ENCODE measurements at places on chromosomes 2 and 18.

DNA sequence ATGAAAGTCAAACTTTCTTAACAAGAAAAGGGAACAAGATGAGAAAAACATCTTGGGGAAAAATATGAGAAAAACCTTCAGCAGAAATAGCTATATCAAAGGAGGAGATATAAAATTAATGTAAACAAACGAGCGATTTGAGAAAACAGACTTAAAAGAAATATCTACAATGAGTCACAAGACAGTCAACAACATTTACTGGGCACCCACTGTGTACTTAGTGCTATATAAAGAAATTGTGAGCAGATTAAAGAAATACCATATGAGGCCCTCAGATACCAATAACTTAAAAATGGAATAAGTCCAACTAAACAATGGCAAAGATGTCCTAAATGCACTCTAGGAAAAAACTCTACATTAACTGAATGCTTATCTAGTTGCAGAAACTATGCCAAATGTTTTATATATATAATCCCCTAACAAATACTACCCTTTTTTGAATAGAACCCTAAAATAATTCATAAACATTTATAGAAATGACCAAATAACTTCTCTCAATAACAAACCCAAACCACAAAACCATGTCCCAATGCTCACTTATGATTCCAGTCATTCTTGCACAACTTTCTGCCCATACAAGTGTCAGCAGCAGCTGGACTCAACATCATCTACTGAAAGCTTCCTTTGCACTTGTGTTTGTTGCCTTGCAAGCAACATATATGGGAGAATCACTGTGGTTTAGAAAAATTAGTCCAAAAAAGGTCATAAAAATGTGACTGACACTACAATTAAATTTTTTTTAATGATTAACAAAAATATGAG is 83.5 kb downstream of the COBLL1 start:
- DNase-seq = no peak

- no peak for DNase-seq
These were observed 22.1 kb upstream of the CNOT11 start for GRCh38 chr2:101230541-101231001.

DNA sequence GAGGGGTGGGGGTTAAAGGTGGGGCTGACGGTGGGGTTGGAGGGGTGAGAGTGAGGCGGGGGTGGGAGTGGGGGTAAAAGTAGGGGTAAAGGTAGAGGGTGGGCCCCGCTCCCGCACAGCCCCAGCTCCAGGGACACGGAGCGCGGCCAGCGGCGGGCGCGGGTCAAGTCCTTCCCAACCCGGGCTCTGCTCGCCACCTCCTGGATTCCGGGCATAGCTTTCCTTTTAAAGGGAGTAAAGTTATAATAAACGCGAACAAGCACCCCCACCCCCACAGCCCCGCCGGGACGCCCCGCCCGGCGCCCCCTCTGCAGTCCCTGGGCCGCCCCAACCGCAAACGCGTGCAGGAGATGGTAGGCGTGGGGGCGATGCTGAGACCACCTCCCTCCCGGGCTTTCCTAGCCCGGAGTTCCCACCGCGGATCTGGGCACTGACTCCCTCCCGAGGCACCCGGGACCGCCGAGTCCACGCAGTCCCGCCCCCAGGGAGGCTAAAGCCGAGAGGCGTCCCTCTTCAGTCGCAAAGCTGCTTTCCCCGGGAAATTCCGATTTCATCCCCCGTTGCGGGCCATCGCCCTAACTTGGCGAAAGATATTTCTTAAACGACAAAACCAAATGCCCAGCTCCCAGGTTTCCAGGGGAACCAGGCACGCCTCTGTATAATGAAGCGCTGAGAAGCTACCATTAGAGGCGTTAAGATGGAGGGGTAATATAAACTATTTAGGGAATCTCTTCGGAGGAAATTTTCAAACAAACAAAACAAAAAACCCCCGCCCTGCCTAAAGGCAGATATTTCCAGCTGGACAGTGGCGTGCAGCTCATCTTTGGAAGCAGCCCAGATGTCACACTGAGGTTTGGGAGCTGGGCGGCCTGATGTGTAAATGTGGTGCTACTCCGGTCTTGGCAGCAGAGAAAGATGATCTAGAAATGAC is at the start of gene LIMS2:
Gene LIMS2, minus strand, starts transcription at position 200 of the 931 bp plus-strand sequence. CDS start 506 bp downstream, outside the sequence.
- DNase-seq = no peak

DNA sequence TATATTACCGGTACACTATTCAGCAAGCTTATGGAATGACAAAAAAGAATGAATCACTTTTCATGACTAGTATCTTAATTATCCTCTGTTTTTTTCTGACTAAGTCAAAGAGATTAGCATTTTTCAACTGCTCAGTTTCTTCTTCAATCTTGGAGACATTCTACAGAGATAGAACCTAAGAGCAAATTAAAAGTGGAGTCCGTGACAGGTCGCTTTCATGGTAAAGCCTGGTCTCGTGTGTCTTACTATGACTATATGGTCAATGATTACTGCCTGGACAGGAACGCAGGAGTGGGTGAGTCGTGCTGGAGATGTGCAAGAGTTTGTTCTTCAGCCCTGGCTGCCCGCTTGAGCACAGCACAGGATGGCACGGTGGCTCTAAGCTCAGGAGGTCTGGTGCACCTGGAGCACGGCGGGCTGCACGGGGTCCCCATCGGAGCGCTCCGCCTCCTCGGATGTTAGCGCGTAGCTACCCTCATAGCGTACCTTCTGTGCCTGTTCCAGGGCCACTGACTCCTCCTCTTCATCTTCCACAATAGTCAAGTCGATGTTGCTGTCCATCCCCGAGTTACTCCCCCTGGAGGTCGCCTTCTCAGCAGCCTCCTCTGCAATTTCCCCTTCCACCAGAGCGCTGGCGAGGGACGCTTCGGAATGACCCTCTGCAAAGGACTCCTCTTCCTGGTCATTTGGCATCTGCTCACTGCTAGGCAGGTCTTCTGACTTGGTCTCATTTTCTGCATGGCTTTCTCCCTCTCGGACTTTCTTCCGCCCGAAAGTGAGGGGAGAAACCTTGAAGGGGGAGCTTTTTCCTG is 11.1 kb downstream of the CAVIN2 start:
- no peak for DNase-seq

DNA sequence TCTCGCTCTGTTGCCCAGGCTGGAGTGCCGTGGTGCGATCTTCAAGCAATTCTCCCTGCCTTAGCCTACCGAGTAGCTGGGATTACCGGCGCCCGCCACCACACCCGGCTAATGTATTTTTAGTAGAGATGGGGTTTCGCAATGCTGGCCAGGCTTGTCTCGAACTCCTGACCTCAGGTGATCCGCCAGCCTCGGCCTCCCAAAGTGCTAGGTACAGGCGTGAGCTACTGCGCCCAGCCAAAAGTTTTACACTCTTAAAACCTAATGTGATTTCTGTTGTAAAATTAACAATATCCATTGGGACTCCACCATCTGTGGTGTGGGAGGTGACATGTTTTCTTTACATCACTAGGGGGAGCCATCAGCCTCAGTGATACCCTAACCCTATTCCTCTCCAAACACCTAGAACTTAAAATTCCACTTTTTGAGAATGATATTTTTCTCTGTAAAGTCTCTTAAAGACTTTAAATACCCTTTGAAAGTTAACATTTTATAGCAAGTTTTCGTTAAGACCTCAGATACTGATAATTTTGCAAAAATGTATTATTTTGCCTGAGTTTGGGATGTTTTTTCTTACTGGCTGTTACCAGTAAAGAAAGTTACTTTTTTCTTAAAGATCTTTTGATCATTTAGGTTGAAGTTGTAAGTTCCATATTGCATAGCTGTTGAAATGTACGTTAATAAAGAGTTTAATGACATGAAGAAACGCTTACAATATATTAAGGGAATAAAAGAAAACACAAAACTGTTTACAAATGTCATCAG is 11.6 kb upstream of the EIF2AK2 start:
- no peak for DNase-seq

GRCh38 chr2:17475286-17475685 is 43.0 kb downstream of the RAD51AP2 start:
- no peak for DNase-seq

DNA sequence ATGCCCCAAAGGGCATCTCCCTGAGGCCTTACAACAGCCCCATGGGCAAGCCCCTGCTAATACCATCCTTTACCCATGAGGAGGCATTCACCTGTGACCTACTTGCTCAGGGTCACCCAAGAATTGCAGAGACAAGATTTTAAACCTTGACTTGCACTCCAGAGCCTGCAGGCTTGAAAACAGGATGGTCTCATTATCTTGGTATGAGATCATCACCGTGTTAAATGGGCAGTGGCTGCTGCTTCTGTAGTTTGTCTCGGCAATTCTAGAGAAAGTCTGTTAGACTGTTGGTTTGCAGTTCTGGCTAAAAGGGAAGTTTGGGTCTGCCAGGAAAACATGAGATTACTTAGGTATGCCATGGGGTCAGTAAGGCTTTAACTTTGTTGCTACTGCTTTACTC is 698.9 kb downstream of the GALR1 start:
- no peak for DNase-seq

DNA sequence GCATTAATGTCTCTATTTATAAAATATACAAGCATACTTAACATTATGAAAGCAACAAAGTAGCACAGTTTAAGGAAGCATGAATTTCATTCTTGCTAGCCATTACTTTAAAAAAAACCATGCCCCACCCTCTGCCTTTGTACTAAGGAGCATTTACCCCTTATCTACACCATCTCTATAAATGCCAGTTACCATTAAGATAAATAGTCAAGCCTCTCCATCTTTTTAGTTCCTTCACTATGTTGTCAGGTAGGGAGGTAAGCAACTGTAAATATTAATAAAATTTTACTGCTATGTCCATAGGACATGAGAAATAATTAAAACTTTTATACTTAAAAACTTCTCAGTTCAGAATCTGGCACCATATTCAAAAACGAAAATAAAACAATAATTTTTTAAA is 42.1 kb downstream of the ROCK1 start:
- DNase-seq = no peak

- no peak for DNase-seq
These were observed 26.0 kb downstream of the GALNT5 start for GRCh38 chr2:157283468-157283867.

GRCh38 chr2:164504253-164504652 is 117.0 kb downstream of the GRB14 start:
- no peak for DNase-seq

DNA sequence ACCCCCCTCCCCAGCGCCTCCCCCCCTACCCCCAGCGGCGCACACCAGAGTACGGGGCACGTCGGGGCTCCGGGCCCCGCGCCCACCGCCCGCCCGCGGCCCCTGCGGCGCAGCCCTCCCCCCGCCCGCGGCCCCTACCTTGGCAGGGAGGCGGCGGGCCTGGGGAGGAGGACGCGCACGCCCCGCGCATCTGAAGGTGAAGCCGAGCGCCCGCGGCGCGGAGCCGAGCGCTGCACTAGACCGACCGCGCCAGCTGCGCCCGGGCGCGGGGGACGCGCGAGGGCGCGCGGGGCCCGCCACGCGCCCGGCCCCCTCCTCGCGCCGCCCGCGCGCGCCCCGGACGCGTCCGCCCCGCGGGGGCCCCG is at the start of gene ZNF516:
Gene ZNF516, minus strand, starts transcription at position 237 of the 365 bp plus-strand sequence. CDS start 52,188 bp downstream, outside the sequence.
- DNase-seq = no peak

- no peak for DNase-seq
These were observed 138.6 kb downstream of the MAP3K20 start for GRCh38 chr2:173214213-173214612.

DNA sequence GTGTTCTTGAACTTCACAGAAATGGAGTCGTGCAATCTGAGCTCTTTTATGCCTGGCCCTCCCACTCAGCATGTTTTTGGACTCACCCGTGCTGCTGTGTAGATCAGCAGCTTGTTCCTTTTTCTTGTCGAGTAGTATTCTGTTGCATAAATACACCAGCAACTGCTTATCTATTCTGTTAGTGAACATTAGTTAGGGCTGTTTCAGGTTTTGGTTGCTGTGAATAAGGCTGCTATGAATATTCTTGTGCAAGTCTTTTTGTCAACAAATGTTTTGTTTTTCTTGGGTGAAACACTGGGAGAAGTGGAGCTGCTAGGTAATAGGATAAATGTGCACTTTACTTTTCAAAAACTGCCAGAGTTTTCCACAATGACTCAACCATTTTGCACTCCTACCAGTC is 15.3 kb upstream of the CIDEA start:
- no peak for DNase-seq

DNA sequence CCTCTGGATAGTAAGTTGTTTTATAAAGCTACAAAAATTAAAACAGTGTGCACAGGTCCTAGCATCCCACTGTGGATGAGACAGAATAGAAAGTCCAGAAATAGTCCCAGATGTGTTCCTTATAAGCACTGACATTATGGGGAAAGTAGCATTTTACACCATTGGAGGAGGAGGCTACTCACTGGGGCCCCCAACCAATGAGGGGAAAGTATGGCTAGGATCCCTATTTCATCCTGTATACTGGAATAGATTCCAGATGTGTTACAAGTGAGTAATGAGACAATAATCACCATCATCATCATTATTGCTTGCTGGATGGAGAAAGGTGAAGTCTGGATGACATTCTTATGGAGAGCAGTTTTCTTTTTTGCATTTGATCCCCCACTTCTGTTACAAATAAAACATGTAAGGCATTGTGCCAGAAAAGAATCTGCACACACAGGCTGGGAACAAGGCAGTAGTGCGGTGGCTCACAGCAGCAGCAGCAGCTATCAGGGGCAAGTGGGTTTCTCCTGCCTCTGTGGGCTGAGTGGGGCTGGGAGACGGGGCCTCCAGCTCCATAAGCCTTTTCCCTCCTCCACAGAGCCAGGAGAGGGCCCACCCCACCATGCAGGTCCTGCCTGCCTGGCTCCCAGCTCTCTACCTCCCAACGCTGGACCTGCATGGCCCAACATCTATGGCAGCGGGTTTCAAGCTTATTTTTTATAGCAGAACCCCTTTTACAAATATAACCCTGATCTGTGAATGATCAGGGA is 5.0 kb downstream of the ARID5A start:
- no peak for DNase-seq

DNA sequence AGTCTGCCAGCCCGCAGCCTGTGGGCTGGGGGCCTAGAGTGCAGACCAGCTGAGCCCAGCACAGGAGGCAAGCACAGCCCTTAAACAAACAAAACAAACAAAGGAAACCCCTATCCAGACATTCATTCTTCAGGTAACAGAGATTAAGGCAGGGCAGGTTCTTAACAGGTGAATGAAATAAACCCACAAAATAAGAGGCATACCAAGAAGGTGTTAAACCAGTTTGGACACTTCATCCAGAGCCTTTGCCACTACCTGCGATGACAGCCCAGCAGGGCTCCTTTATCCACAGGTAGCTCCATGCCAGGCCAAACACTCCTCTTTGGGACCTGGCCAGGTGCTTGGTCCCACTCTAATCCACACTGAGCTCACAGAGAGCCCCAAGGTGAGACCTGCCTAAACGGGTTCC is 209.7 kb upstream of the SIX2 start:
- no peak for DNase-seq

DNA sequence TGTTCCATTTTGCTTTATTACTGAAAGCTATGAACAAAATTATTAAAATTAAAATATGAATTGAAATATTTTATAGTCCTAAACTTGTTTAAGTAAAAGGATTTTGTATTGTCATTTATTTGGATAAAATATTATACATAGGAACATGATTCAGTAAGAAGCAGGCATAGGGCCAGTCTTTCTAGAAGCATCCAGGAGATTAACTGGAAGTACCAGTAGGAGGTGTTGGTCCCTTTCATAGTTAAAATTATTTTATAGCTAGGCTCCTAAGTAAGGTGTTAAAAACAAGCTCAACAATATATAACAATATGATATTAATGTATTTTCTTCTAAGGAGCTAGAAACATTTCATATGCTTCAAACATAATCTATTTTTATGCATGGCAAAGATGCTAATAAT is 43.7 kb downstream of the FIGN start:
- DNase-seq = no peak

GRCh38 chr18:52431683-52432082 is 91.7 kb downstream of the DCC start:
- no peak for DNase-seq

- DNase-seq = no peak
These were observed 25.5 kb downstream of the LYPD6 start for GRCh38 chr2:149355716-149356422.

GRCh38 chr18:24995056-24995455 is 356.9 kb downstream of the ZNF521 start:
- no peak for DNase-seq

All from effector CD8-positive, alpha-beta T cell (primary cell).